Fibroblast of skin of left biceps (primary cell): ENCODE measurements at places on chromosomes 7 and 10.

DNA sequence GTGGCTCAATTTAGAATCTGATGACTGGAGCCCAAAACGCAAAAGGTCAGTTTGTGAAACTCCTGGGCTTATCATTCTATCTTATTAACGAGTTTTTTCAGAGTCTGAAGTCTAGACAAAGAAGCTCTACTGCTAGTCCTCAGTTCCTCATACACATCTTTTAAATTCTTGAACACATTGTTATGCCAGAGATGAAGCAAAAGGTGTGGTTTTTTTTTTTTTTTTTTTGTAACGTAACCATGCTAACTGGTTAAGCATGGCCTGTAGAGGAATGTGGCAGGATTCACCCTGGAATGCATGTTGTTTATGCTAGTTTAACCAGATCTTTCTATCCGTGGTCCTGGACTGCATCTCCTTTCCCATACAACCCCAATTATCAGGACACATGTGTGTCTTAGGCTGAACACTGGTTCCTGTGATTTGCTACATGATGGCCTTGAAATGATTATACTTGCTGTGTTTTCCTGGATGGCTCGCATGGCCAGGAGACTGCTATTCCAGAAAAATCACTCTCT, 79.3 kb upstream of the MDFIC start:
- no peak for DNase-seq

DNA sequence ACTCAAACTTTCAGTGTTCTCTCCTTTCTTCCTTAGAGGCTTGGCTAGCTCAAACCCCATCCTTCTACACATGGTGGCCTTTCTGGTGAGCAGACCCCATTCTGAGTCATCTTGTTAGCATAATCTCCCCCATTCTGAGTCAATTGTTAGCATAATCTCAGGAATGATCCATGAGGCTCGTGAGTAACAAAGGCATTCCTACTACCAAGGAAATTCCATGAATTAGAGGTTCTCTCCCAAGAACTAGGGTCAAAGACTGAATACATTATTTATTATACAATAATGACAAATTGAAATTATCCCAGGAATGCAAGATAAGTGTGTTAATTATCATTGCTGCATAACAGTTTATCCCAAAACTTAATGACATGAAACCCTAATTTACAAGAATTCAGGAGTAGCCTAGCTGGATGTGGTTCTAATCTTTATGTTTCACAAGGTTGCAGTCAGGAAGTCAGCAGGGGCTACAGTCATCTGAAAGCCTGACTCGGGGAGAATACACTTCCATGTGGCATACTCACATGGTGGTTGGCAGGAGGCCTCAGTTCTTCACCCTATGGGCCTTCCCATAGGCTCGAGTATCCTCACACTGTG, 100.2 kb downstream of the MMRN2 start:
- peak; percentile 57 for DNase-seq

DNA sequence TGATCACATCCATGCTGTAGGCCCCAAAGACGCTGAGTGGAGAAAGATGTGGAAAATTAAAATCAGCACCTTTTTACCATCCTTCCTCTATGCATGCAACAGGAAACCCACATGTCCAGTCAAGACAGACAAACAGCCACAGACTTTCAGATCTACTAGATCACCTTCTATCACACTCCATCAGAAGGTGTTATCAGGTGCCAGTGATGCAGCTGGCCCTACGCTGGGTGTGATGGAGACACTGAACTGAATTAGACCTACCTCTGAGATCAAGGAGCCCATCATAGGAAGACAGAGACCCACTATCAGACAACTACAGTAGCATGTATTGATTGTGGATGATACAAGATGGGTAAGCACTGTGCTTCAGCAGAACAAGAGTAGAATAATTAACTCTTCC, 15.5 kb downstream of the CYP3A4 start:
- DNase-seq, result no peak

DNA sequence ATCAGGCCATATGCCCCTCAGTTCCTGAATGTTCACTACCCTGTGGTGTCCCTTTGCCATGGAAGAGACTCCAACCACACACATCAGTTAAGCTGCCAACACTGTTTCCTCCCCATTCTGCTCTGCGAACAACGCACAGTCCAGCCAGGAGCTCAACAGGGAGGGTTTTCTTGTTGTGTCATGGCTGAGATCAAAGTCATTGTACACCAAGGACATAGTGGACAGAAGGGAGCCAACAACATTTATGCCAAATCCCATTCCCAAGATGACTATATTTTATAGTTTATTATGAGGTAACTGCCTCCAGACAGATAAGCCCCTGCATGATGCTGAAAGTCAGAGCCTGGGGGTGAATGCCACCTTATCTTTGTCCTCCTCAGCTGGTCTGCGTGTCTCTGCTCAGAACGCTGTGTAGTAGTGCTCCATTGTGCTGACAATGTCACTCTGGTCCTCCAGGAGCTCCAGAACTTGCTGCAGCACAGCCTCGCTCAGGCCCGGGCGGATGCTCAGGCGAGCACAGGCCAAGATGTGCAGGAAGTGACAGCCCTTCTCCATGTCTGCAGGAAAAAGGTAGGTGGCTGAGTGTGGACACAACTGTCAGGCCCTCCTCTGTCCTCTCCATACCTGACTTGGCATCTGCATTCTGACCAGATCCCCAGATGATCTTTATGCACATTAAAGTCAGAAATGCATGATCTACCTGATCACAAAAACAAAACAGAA, 27.1 kb upstream of the SH3PXD2A start:
- DNase-seq, result no peak

DNA sequence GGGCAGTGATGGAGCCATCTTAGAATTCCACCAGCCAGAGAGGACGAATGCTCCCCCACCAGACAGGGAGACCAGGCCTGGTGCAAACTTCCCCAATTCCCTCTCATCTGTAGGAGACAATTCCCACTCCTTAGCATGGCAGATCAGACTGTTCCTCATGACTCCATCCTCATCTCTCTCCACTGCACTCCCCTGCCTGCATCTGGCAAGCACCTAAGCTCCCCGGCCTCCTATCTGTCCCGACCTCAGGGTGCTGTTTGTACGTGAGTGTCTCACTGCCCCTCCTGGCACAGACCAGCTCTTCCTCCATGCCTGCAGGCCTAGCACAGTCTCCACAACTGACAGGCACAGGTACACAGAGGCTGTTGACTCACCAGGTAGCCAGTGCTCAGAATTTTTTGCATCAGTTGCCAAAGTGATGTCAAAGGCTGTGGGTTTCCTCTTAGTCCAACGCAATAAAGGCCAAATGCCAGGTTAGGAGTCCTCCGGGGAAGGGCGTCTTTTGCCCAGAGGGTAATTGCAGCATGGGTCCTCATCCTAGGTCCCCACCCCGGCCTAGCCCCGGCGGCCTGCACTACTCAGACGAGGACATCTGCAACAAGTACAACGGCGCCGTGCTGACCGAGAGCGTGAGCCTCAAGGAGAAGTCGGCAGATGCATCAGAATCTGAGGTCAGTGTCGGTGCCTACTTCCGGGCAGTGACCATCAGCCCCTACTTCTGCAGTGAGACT, 436.8 kb upstream of the FOXK1 start:
- no peak for DNase-seq

DNA sequence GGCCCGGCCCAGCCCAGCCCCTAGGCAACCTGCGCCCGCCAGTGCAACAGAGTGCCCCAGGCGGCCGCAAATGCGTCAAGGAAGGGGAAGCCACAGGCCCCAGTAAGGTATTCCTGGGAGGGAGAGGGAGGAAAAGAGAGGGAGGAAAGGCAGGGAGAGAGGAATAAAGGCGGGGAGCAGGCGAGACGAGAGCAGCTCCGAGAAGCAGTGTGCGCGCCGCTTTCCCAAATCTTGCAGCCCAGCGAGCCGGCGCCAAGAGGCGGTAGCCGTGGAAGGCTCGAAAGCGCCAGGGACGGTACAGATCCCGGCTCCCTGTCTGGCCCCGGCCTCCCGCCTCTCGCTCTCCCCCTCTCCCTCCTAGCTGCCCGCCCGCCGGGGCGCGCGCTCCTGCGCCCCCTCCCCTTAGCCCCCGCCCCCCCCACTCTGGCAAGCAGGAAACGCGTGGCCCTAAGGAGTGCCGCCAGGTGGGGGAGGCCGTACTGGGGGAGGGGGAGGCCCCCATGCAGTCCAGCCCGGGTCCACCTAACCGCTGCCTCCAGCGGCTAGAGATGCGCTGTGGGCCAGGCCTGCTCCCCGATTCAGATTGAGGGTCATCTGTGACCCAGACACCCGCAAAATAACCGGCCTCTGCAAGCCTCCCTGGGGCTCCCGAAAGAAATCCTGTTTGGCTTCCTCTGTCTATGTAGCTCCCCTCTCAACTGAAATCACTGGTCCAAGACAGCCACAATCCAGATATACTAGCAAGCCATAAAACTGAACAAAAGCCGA, 4.3 kb downstream of the HOXA10 start:
- no peak for DNase-seq

GRCh38 chr10:96280859-96281258, 9.5 kb upstream of the BLNK start:
- no peak for DNase-seq

- no peak for DNase-seq
These were observed 10.2 kb upstream of the HKDC1 start for GRCh38 chr10:69209787-69210484.

- peak; percentile 61 for DNase-seq
These were observed 6.6 kb upstream of the ZNF22 start for GRCh38 chr10:44993922-44994751.

GRCh38 chr7:95269640-95270039, 54.7 kb downstream of the PON1 start:
- no peak for DNase-seq

GRCh38 chr10:1366322-1366691, 310.1 kb downstream of the WDR37 start:
- DNase-seq, result no peak

DNA sequence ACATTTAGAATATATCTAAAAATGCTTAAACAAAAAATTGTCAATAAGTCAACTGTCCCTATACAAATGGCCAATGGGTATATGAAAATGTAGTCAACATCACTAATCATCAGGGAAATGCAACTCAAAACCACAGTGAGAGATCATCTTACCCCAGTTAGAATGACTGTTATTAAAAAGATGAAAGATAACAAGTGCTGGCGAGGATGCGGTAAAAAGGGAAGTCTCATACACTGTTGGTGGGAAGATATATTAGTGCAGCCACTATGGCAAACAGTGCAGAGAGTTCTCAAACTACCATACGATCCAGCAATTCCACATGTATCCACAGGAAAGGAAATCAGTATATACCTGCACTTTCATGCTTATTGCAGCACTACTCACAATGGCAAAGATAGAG, 48.6 kb upstream of the APBB1IP start:
- DNase-seq, result no peak

DNA sequence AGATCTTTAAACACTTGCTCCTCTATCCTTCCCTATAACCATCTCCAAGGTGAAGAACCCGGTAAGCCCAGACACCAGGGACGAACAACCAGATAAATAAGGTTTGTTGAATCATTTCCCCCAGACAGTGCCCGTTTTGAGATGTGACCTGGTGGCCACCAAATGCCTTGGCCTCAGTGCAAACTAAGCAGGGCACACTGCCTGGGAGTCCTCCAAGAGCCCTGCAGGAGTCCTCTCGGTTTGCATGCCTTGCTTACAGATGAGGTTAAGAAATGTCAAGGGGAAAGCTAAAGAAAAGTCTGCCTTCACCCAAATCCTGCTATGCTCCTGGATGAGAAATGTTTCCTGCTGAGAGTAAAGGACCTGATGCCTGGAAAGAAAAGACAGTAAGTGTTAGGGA, 31.6 kb downstream of the SLIT1 start:
- no peak for DNase-seq

DNA sequence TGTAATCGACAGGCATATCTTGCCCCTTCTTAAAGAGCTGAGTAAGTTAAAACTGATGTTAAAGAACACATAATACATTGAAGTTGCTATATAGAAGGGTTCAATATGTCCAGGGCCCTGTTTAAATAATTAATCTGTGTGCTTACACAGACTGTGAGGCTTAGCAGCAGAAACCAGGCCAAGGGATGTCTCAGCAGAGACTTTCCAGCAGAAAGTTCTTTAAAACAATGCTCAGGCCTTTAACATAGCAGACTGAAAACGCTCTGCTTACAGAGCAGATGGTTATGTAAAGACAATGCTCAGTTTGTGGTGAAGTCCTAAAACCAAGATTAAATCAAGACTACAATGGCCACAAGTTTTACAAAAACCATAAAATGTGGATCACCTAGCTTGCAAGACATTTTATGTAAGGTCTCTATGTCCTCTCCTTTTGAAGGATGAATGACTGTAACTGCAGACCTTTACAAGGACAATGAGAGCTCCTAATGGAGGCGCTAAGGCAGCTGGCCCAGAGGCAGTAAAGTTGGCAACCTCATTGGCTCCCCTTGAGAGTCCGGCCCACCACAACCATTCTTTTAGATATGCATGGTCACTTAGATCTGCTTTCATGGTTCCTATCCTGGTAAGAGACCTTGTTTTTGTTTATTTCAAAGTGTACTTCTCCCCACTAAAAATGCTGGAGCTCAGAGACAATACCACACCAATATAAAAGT, 56.3 kb downstream of the FZD1 start:
- DNase-seq, result no peak

DNA sequence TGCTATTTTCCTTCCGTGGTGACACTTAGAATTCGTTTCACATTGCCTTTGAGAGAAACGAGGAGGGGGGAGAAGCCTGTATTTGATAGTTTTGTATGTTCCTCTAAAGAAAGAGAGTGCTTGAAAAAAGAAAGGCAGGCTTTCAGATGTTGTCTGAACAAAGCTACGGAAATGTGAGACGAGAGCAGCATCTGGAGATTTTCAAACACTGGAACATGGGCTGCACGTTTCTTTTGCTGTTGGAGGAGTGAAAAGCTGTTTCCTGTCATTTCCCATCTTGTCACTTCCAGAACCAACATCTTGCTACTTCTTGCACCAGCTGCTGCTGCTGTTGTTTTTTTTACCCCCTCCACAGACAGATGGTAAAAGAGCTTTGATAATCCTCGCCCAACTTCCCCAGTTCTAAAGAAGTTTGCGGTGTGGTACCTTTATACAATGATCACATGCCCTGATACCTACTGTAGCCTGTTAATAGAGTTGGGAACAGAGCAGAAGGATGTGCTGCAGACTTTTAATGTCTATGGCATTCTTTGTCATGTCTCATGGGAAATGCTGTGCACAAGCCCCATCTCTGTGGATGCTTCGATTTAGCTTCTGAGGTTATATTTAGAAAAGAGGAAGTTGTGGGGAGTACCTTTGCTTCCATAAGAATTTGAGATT, 408.1 kb downstream of the AUTS2 start:
- no peak for DNase-seq

- DNase-seq, result no peak
These were observed 1206.2 kb downstream of the GATA3 start for GRCh38 chr10:9260690-9261089.

GRCh38 chr7:91165846-91166230, 98.4 kb upstream of the FZD1 start:
- DNase-seq, result no peak

GRCh38 chr10:6478722-6479121, 101.4 kb downstream of the PRKCQ start:
- no peak for DNase-seq

DNA sequence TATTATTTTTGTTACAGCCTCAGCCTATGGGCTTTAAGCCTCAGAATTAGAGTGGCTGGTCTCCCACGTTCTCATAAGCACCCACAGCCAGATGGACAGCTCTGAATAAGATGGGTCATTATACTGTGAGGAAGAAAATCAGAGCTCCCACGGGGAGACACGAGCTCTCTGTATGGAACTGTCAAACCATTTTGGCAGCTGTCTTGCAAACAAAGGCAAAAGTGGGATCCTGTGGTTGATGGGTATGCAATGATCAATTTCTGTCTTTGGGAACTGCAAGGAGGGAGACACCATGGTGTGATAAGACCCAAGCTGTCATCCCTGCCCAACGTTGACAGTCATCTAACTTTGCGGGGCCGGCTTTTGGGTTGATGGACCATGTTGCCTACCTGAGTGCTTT, 614.3 kb downstream of the TYW1 start:
- no peak for DNase-seq
